ENCODE measurements at places on chromosomes 13 and 19.

GRCh38 chr19:57665261-57665806 is 3.4 kb upstream of the ZSCAN4 start:
- no peak for DNase-seq

GRCh38 chr13:45092663-45093062 is 27.6 kb upstream of the GTF2F2 start:
- no peak for DNase-seq

GRCh38 chr13:59261928-59262488 is 901.7 kb downstream of the DIAPH3 start:
- DNase-seq, result no peak

- DNase-seq, result no peak
Measured at GRCh38 chr19:5000120-5000611, 31.3 kb downstream of the KDM4B start.

- no peak for DNase-seq
Measured at GRCh38 chr13:48531416-48532255, 1.2 kb downstream of the RCBTB2 start.

DNA sequence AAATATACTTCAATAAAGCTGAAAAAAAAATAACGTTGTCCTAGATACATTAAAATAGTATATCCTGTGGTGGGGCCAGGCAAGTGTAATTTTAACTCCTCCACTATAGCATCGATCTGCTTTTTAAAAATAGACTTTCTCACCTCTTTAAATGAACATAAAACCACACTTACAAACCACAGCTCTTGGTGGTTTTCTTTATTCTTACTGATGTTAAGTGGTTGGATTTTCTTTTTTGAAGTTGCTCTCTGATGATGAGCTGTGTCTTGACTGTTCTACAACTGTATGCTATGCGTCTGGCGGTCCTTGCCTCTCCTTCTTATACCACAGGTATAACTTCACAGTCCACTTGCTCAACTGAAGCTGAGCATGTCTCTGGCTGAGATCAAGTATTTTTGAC is 721.5 kb upstream of the KLHL1 start:
- no peak for DNase-seq

DNA sequence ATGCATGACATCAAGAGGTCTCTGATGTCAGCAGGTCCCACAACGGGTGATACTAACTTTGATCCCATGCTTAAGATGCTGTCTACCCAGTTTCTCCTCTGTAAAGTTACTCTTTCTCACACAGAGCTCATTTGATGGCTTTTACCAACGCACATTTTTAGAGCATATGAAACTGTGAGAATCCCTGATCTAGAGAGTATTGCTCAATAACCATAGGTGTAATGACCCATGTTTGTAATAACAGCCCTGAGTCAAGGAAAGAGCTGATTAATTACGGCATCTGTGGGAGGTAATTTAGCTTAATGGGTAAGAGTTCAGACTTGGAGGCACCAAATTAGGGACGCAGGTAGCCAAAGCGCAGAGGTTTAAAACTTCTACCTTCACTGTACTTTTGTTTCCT is 18.0 kb upstream of the IZUMO2 start:
- DNase-seq, result no peak

DNA sequence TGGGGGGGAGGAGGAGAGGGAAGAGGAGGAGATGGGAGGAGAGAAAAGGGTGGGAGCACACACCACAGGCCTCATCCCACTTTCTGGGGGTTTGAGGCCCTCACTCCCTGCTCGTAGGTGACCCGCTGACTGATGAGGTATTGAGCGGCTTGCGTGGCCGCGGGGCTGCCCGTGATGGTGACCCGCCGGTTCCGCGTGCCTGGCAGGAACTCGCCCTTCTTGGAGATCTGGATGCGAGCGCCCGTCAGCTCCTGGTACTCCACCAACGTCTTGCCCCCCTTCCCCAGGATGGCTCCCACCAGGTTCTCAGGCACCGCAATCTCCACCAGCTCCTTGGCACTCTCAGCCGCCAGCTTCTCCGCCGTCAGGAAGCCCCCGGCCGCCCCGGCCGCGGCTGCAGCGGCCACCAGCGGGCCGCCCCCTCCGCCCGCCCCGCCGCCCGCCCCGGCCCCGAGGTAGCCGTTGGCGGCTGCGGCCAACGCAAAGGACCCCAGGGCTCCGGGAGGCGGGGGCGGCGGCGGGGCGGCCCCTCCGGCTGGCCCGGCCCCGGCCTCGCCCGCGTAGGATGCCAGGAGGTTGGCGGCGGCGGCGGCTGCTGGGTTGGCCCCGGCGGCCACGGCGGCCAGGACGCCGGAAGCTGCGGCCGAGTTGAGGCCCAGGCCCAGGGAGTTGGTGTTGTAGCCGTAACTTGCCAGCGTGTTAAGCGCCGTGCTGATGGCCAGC is 25.4 kb upstream of the NANOS2 start:
- DNase-seq, result no peak

DNA sequence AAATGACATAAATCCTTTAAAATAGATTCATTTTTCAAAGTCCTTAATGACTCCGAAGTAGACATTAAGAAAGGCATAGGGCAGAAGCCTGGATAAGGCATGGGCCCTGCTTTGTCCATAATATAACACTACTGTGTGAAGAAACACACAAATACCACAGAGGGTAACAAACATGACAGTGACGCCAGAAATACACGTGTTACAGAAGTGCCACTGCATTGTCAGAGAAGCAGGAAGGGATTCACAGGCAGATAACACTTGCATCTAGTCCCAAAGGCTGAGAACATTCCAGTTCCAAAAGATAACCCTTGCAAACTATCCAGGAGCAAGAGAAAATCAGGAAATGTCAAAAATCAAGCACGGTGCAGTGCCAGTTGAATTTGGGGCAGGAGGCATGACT is 633.2 kb downstream of the LIG4 start:
- DNase-seq, result no peak

DNA sequence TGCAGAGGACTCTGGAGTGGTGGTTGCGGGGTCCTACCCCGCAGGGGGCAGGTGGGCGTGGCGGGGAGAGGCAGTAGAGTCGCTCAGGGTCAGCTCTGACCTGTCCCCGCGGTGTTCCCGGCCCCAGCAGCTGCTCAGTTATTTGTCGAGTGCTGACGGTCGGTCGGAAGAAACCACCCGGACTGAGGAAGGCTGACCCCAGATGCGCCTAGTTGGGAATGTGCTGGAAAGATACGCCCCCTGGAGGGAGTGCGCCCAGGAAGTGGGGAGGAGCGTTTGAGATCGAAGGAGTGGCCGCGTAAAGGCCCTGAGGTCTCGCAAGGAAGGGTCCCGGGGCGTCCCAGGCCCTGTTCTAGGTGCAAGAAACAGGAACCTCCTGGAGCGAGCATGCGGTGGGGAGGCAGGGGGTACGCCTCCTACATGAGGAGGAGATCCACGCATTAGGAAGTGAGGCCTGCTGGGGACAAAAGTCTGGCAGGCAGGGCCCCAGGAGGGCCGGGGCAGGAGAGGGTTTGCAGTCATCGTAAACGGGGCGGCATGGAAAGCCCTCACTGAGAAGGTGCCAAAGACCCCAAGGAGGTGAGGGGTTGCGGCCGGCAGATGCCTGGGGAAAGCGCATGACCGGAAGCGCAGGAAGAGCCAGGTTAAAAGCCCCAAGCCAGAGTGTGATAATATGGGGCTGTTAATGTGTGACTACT is 9.2 kb downstream of the CCDC8 start:
- DNase-seq, result no peak

- no peak for DNase-seq
Measured at GRCh38 chr13:91158017-91158395, 189.5 kb upstream of the MIR17HG start.

- DNase-seq, result no peak
Measured at GRCh38 chr13:93834051-93834450, 607.4 kb downstream of the GPC6 start.

DNA sequence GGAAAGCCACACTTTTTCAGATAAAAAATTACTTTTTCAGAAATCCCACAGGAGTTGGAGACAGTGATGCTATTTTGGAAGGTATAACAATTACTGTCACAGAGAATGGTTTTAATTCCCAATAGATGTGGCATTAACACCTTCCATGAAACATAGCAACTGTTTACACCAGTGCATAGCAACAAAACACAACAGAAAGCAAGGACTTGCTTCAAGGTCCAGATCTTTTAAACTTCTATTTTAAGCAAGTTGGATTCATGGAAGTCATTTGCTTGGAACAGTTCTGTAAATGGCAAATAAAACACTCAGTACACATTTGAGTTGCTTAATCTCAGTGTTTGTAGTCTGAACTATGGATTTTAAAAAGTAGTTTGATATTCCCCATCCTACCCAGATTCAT is 385.9 kb upstream of the SPRY2 start:
- no peak for DNase-seq

GRCh38 chr19:41951686-41952172 is 7.4 kb downstream of the RABAC1 start:
- peak; percentile 77 for DNase-seq

DNA sequence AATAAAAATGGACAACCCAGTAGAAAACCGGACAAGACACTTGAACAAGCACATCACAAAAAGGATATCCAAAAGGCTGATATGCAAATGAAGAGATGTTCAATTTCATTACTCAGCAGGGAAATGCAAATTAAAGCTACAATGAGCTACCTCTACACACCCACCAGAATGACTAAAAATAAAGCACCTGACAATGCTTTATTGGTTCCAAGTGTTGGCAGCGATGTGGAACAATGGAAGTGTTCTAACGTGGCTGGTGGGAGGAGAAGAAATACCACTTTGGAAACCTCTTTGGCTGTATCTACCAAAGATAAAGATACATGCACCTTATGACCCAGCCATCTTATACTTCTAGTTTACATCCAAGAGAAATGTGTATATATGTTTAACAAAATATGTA is 3.7 kb upstream of the ACP7 start:
- no peak for DNase-seq

- DNase-seq, result no peak
Measured at GRCh38 chr19:53112286-53112685, 9.1 kb upstream of the ZNF160 start.

DNA sequence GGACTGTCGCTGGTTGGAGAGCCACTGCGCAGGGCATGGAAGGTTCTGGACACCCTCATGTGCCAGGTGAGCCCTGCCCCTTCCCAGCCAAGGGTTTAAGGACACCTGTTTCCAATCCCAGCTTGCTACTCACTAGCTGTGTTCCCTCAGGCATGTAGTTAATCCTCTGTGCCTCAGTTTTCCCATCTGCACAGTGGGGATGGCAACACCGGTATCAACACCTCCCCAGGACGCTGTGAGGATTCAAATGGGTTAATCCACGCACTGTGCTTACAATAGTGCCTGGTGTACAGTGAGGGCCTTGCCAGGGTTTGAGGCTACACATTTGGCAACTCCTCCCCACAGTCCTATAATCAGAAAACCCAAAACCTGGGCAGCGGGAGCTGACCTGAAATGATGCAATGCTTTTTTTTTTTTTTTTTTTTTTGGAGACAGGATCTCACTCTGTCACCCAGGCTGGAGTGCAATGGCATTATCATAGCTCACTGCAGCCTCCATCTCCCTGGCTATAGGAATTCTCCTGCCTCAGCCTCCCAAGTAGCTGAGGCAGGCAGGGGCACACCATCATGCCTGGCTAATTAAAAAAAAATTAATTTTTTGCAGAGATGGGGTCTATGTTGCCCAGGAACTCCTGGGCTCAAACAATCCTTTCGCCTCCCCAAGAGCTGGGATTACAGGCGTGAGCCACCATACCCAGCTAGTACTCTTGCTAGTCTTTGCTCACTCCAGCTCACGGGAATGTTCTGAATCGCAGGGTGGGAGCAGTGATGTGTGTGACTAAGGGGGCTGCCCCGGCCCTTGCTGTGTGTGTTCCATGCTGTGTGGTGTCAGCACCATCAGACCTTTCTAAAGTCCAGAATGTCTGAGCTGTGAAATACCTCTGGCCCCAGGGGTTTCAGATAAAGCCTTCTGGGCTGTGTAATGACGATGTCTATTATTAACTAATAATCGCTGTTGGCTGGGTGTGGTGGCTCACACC is 2.3 kb downstream of the ACP4 start:
- DNase-seq, result no peak

DNA sequence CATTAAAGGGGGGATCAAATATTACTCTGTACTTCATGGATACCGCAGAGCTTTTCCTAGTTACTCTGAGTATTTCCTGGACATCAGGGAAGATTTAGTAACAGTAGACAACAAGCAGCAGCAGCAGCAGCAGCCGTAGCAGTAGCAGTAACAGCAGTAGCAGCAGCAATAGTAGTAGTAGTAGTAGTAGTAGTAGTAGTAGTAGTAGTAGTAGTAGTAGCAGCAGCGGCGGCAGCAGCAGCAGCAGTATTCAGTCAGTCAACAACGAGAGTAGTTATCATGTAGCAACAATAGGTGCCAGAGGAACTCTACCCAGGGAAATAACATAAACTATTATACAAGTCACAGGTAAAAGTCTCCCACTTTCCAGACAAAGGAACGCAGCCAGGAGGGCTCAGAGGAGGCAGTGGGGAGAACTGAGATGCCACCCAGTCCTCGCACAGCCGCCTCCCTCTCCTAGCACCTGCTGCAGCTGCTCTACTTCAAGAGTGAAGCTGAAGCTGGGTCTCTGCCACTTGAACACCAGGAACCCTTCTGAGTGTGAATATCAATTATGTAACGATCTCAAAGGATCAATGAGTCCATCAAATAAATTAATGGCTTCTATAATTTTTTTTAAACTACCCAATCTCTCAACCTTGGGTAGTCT is 1.3 kb upstream of the DOCK9 start:
- no peak for DNase-seq

DNA sequence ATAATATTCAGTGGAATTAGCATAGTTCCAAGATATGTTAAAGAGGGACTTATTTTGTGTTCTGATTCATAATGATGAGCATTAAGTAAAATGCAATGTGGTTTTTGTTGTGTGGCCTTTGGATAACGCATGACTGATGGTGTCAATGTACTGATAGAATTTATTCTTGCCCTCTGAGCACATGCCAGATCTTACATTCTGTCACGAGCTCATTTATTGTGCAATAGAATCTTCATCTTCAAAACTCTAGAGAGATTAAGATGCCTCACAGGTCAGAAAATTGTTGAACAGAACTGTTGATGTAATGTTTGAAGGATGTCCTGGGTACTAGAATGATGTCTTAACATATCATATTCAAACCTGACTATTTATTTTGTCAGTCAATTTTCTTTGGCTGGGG is 148.0 kb upstream of the HTR2A start:
- no peak for DNase-seq

- no peak for DNase-seq
Measured at GRCh38 chr13:48132961-48133360, 38.1 kb upstream of the MED4 start.

GRCh38 chr13:94595001-94595949 is 677 bp downstream of the TGDS start:
- no peak for DNase-seq

DNA sequence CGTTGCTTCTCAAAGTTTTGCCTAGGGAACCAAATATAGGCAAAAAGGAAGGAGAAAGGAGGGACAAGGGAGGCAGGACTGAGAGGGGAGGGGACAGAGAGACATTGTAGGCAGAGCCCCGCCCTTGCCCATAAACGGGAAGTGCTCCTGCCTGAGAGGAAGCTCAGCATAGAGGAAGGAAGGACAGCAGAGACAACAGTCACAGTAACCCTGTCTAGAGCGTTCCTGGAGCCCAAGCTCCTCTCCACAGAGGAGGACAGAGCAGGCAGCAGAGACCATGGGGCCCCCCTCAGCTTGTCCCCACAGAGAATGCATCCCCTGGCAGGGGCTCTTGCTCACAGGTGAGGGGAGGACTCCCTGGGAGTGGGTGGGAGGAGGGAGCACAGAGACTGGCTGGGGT is at the start of gene CEACAM21:
Gene CEACAM21 (plus strand): TSS at position 169 of the 400 bp plus-strand sequence. CDS start 109 bp downstream, at position 278.
- DNase-seq, result no peak

- DNase-seq, result peak; percentile 80
Measured at GRCh38 chr19:12676384-12676792, 5.3 kb downstream of the DHPS start.

GRCh38 chr19:18895824-18896341 is at the start of gene CERS1:
CERS1 (minus strand) TSS chr19:18896158; CDS start chr19:18896072, 86 bp downstream.
- DNase-seq, result no peak

GRCh38 chr19:50967929-50968715 is 1.3 kb downstream of the KLK6 start:
- DNase-seq, result no peak

All from T-helper 2 cell (primary cell).